Epithelial cell of proximal tubule (primary cell): ENCODE measurements at places on chromosomes 11 and 22. TPM values are rescaled to one million over a fixed set of nuclear protein-coding genes. Genes with fewer than 3 reads are reported as not detected.
A peak's percentile ranks its signal among the peaks of the same experiment; 100 is the strongest.

Gene NLRP6
- total RNA-seq, result not detected in 2 replicates

Gene SLC5A1
- not detected in 2 replicates for total RNA-seq

Gene BLID
- 0.29 and 1.9 TPM in 2 replicates for total RNA-seq

Gene PTDSS2
- total RNA-seq, result 53.4 and 66.1 TPM in 2 replicates

Gene INCENP
- 32.3 and 51.9 TPM in 2 replicates for total RNA-seq

Gene ANKK1
- total RNA-seq, result 0.17 TPM in 1 of 2 replicates, not detected in the other

Gene CASP4
- total RNA-seq, result 27.6 and 30.4 TPM in 2 replicates

Gene MS4A3
- not detected in 2 replicates for total RNA-seq

Gene BCO2
- total RNA-seq, result 0.29 and 0.52 TPM in 2 replicates

Gene MPPED2
- total RNA-seq, result 0.07 and 0.17 TPM in 2 replicates

Gene SYT7
- total RNA-seq, result 0.23 TPM in 1 of 2 replicates, not detected in the other

GRCh38 chr22:39408173-39408572 lies 8.6 kb downstream of the TAB1 start:
- DNase-seq, result no peak

DNA sequence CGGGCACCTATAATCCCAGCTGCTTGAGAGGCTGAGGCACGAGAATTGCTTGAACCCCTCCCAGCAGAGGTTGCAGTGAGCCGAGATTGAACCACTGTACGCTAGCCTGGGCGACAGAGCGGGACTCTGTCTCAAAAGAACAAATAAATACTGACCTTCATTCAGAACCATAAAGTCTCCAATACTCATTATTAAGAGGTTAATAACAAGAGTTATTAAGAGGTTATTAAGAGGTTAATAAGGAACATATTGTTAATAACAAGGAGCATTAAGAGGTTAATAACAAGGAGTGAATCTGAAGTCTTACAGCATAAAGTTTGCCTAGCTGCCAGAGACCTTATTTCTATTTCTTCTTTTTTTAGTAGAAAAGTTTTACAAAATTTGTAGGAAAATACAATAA lies 7.6 kb downstream of the CELF1 start:
- no peak for DNase-seq

DNA sequence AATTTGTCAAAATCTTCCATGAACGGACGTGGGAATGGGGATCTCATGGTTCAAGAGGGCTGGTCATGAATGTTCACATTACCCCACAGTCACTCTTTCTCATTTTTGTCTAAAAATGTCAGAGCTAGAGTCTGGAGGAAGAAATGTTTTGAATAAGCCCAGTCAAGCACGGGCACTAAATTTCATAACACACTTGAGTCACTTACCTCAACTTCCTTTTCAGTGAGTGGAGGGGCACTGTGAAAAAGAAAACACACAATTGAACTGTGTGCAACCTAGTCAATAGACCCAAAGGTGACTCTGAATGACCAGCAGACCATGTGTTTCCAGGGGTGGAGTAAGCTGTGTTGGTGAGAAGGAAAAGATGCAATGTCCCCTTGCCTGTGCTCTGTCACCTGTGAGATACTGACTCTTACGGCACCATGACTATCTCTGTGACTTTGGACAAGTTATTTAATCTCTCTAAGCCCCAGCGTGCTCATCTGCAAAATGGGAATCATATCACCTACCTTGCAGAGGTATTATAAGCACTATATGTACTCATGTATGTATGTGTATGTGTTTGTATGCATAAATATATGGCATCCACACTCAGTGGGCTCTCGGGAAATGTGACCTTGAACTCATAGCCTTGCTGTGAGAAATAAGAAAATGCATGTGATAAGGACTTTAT lies 38.2 kb upstream of the LYVE1 start:
- DNase-seq, result peak; percentile 10

- no peak for DNase-seq
Observed at GRCh38 chr11:119091178-119091577, 6.5 kb downstream of the HMBS start.

DNA sequence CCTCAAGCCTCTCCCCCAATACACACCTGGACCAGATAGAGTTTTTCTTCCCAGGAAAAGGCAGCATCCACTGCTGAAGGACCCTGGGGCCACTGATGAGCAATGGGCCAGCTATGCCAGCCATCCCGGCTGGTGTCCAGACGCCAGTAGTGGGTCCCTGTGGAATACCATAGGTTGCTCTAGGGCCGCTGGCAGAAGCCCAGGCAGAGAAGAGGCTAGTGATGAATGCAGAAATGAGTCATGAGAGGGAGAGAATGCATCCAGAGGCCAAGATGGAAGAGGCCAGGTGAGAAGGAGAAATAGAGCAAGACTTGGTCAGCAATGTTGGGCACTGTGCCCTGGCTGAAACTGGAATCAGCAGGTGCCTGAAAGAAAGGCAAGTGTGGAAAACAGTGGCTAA lies 8.9 kb downstream of the HPX start:
- DNase-seq, result no peak

DNA sequence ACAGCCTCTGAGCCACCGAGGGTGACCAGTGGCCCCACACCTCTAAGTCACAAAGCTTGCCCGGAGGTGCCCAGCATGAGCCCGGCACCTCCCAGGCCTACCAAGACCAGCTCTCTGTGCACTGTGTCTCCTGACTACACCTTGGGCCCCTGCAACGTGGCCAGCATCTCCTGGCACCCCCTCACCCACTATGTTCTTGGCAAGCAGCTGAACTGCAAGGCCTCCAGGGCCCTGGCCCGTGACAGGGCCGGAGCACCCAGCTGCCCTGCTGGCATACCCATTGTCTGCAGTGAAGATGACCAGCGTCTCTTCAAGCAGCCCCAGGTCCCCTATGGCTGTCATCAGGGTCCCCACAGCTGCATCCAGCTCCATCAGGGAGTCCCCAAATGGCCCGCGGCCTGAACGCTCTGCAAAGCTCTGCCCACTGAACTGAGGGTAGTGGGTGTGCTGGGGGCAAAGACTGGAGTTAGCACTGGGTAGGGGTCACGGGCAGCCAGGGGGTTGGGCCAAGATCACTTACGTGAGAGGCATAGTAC lies 1.6 kb downstream of the ARSA start:
- DNase-seq, result no peak

DNA sequence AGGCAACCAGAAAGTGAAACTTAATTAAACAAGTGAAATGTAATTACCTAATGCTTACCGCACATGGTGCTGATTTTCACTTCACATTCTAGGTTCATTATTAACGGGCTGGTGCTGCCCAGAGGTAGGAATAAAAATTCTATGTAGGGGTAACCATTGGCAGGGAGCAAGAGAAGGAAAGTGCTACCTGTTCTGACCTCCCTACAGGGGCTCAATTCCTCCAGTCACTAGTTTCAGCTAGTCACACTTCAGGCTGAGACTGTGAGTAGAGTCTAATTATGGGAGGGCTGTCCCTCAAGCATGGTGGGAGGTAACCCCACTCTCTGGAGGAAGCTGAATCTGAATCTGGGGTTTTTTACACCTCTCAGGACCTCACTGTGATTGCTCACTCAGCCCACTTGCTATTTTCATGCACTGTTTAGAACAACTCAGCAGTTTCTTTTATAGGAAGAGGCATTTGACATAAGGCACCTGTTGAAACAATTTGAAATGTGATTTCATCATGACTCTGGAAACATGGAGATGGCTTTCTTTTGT lies 75.4 kb downstream of the MAML2 start:
- DNase-seq, result no peak

GRCh38 chr22:46748908-46749675 lies 11.0 kb upstream of the CERK start:
- DNase-seq, result no peak

- DNase-seq, result no peak
Observed at GRCh38 chr11:73024639-73025038, 117.5 kb downstream of the FCHSD2 start.

- no peak for DNase-seq
Observed at GRCh38 chr22:23381661-23382427, 198.2 kb downstream of the IGLL1 start.

DNA sequence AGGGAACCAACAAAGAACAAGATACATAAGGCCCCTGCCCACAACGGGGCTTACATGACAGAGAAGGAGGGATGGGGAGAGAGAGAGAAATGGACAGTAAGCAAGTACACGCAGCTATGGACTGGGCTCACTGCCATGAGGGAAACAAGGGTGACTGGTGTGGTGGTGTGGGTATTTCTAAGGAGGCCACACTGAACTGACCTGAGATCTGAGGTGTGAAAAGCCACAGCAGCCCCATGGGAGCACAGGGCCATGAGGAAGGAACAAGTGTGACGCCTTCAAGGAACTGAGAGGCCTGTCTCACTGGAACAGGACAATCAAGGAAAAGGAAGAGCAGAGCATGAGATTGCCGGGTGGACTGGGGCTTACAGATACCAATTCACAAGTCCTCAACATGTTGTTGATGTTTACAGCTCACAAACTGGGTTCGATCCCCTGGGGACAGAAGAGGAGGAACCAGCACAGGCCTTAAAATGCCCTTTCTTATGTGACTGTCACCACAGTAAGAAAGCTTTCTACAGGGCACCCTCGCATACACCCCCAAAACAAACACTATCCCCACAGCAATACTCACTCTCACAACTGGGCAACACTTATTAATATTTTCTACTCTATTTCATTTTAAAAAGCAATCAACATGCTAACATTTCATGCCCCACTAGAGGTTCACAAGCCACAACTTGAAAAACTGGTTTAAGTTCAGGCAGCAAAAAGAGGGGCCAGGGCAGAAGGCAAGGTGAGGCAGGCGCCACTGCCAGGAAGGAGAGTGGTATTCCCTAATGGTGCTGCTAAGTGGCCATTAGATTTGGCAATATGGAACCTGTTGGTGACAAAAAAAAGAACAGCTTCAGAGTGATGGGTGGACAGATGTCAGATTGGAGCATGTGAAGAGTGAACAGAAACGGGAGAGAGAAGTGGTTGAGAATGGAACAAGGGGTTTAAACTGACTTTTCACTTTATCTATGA lies 39.1 kb downstream of the TCIRG1 start:
- no peak for DNase-seq

- no peak for DNase-seq
Observed at GRCh38 chr22:17138513-17138912, 17.4 kb upstream of the TMEM121B start.

DNA sequence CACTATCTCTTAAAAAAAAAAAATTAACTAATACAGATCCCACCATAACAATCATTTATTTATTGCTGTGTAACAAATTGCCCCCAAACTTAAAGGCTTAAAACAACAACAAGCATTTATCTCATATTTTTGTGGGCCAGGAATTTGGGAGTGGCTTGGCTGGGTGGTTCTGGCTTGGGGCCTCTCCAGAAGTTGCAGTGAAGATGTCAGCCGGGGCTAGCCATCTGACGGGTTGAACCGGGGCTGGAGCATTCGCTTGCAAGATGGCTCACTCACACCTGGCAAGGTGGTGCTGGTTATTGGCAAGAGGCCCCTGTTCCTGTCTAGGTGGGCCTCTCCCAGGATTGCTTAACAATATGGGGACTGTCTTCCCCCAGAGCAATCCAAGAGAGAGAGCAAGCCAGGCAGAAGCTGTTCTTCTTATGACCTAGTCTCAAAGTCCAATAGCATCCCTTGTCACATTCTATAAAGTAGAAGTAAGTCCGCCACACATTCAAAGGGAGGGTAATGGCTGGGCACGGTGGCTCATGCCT lies 29.5 kb downstream of the ACO2 start:
- DNase-seq, result no peak

GRCh38 chr11:57493507-57494503 lies 21.7 kb downstream of the SLC43A1 start:
- no peak for DNase-seq

DNA sequence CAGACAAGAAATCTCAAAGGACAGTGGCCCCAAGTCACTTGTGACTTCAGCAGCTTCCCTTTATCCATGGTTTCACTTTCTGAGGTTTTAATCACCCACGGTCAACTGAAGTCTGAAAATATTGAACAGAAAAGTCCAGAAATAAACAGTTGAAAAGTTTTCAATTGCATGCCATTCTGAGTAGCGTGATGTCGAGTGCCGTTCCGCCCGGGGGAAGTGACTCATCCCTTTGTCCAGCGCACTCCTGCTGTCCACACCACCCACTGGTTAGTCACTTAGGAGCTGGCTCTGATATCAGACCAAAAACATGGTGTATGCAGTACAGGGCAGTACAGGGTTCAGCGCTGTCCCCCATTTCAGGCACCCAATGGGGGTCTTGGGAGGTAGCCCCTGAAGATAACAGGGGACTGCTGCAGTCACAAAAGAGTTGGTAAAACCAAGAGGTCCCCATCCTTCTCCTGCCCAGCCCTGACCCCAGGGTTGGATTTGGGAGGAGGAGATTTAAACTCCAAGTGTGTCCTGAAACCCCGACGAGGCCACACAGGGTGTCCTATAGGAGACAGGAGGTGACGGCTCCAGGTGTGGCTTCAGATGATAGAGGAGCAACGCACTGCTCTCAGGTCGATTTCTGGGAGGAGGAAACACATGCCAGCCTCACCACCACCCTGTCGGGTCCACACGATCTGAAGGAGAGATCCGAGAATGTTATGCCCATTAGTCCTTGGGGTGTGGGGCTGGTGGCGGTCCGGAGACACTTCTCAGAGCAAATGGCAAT lies 390.1 kb downstream of the CTTN start:
- DNase-seq, result peak; percentile 19

DNA sequence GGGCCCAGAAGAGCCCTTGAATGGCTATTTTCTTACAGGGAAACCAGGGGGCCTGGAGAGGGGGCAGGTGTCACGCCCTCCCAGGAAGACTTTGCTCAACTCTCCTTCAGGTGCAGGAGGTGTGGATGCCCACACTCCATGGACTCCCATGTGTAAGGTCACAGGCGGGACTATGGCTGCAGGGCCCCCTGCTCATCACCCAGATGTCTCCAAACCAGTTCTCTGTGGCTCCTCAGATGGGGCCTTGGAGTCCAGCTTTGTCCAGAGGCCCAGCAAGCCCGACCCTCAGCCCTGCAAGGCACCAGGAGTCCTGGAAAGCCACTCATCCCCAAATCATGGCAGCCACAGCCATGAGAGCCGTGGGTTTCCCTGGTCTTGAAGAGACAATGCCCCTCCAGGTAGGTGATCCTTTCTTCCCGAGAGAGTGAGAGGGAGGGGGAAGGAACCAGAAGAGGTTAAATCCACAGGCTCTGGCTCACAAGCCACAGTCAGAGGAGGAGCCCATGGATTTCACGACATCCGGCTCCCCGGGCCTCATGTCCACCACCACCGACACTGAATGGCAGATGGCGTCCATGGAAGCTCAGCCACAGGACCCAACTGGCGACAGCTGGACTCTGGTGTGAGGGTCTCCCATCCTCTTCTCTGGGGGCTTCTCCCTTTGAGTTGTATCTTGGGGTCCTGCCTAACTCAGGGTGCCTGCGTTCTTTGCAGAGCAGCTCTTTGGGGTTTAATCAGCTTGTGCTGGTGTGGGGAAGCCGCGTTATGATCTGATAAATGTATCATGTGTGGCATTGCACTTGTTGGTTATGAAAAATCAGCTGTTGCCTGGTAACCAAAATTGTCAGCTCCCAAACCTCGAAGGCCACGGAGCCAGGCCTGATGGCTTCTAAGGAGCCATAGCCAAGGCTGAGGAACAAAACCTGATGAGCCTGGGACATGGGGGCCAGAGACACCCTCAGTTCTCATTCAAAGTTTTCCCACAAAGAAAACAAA lies 620.4 kb downstream of the BRD1 start:
- DNase-seq, result no peak

GRCh38 chr11:75840522-75840921 lies 25.5 kb downstream of the UVRAG start:
- DNase-seq, result no peak

GRCh38 chr11:102921587-102922220 lies 33.8 kb downstream of the MMP13 start:
- DNase-seq, result no peak

- DNase-seq, result no peak
Observed at GRCh38 chr22:27853424-27853823, 51.9 kb upstream of the MN1 start.
